Esophagus squamous epithelium (tissue), 5 donors: ENCODE measurements at places on chromosomes 2 and 18.

DNA sequence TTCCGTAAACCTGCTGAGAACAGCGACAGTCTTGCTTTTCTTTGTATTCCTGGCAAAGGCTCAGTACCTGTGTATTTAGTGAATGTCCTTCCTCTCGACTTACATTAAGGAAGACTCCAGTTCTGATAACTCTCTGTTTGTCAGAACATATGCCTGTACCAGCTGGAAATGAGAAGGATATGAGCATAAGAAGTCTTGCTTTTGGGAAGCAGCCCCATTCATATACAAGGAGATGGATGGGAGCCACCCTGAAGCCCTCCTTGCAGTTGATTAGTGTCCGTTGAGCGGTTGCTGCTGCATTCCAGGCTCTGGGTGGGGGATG, 59.8 kb downstream of the SH3BP4 start:
- H3K27ac ChIP-seq = no peak overlapping the region
- H3K4me3 ChIP-seq = no peak overlapping the region
- H3K36me3 ChIP-seq = no peaks in the 10 kb centered on the region
- H3K27me3 ChIP-seq = no peaks in the 10 kb centered on the region
- peaks cover 30% of the 10 kb centered on the region for H3K4me1 ChIP-seq
- no peak for DNase-seq

GRCh38 chr2:151113318-151113717, 148.3 kb downstream of the RBM43 start:
- H3K4me1 ChIP-seq = no peaks in the 10 kb centered on the region
- no peak overlapping the region for H3K4me3 ChIP-seq
- no peaks in the 10 kb centered on the region for H3K27me3 ChIP-seq
- no peaks in the 10 kb centered on the region for H3K36me3 ChIP-seq
- DNase-seq = no peak
- H3K27ac ChIP-seq = no peak overlapping the region

DNA sequence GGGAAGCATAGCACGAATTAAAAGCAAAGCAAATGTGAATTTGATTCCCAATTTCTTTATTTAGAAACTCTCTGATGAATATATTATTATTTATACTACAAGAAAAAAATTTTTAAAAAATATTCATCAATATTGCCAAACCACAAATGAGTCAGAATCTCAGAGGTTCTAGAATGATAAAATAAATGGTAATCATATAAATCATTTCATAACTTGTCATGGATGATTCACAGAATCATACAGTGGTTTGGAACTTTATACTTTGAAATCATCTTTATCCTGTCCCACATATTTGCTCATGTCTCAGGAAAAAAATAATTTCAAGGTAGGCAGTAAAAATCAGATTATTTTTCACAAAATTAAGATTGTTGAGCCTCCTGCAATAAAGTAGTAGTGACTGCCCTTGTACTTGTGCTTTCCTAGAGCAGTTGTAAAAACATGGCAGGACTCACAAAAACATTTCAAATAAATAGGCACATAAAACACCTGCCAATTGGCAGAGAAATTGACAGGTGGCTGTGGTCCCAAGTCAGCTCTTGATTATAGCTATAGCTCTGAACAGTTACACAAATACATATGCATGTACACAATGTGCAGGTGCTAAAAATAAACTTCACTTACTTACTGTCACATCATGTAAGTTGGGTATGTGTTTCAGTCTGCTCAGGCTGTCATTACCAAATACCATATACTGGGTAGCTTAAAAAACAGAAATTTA, 273.9 kb upstream of the SESTD1 start:
- no peaks in the 10 kb centered on the region for H3K4me1 ChIP-seq
- H3K36me3 ChIP-seq = no peaks in the 10 kb centered on the region
- no peak overlapping the region for H3K27ac ChIP-seq
- no peak overlapping the region for H3K4me3 ChIP-seq
- DNase-seq = no peak

DNA sequence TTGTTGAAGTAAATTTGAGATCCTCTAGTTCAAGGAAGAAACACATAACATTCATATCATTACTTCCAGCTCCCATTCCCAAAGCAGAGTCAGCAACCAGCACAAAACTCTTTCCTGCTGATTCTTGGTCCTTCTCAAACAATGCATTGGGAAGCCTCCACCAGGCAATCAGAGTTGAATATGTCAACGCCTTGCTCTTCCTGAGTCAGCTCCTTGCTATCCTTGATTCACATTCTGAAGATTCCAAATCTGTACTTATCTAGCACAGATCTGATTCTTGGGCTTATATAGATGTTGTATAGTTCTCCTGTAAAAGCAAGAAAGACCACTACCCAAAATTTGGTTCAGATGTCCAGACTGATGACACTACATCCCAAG, 29.6 kb downstream of the CFAP210 start:
- DNase-seq = no peak
- H3K4me3 ChIP-seq = no peak overlapping the region
- H3K36me3 ChIP-seq = no peaks in the 10 kb centered on the region
- no peaks in the 10 kb centered on the region for H3K4me1 ChIP-seq
- H3K27ac ChIP-seq = no peak overlapping the region

- no peak overlapping the region for H3K27ac ChIP-seq
- H3K4me1 ChIP-seq = no peaks in the 10 kb centered on the region
- H3K36me3 ChIP-seq = no peaks in the 10 kb centered on the region
- no peaks in the 10 kb centered on the region for H3K27me3 ChIP-seq
Measured at GRCh38 chr2:236254001-236254400, 10.2 kb downstream of the ASB18 start.

DNA sequence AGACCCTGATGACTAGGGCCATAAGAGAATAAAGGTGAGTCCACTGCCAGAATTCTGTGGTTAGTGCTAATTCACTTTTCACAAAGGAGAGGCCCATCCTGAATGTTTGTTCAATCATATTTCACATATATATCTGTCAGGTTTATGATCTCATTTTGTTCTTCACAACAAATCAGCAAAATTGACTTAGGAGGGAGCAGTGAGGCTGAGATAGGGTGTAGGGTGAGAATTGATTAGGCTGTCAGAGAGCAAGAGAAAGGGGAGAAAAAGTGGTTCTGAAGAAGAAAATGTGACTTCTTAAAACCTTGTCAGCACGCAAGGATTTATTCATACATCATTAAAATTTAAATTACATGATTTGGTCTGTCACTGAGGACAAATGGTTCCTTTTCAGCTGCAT, 117.7 kb downstream of the FHOD3 start:
- no peak for DNase-seq
- H3K4me1 ChIP-seq = no peaks in the 10 kb centered on the region

DNA sequence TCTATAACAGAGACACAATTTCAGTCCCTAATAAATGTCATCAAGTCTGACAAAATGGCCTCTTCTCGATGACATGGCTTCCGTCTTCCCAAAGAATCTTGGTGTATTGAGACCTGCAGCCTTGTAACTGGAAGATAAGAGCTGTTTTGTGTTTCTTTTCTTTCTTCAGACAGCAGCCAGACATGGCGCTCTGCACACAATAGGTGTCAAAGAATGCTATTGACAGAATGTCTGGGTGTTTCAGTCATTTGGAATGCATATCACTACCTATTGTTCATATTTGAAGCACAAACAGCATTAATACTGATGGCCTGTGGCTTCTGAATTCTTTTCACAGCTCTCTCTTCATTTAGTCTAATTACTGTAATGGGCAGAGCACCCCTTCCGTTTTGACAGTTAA, 344.8 kb downstream of the RPRM start:
- no peaks in the 10 kb centered on the region for H3K36me3 ChIP-seq
- no peak overlapping the region for H3K27ac ChIP-seq
- H3K4me3 ChIP-seq = no peak overlapping the region
- no peak for DNase-seq
- H3K27me3 ChIP-seq = no peaks in the 10 kb centered on the region
- H3K4me1 ChIP-seq = no peaks in the 10 kb centered on the region

GRCh38 chr2:174085781-174086180, 120.6 kb upstream of the SP3 start:
- H3K4me1 ChIP-seq = no peaks in the 10 kb centered on the region
- H3K4me3 ChIP-seq = no peak overlapping the region
- H3K36me3 ChIP-seq = no peaks in the 10 kb centered on the region
- H3K27ac ChIP-seq = no peak overlapping the region
- no peaks in the 10 kb centered on the region for H3K27me3 ChIP-seq

DNA sequence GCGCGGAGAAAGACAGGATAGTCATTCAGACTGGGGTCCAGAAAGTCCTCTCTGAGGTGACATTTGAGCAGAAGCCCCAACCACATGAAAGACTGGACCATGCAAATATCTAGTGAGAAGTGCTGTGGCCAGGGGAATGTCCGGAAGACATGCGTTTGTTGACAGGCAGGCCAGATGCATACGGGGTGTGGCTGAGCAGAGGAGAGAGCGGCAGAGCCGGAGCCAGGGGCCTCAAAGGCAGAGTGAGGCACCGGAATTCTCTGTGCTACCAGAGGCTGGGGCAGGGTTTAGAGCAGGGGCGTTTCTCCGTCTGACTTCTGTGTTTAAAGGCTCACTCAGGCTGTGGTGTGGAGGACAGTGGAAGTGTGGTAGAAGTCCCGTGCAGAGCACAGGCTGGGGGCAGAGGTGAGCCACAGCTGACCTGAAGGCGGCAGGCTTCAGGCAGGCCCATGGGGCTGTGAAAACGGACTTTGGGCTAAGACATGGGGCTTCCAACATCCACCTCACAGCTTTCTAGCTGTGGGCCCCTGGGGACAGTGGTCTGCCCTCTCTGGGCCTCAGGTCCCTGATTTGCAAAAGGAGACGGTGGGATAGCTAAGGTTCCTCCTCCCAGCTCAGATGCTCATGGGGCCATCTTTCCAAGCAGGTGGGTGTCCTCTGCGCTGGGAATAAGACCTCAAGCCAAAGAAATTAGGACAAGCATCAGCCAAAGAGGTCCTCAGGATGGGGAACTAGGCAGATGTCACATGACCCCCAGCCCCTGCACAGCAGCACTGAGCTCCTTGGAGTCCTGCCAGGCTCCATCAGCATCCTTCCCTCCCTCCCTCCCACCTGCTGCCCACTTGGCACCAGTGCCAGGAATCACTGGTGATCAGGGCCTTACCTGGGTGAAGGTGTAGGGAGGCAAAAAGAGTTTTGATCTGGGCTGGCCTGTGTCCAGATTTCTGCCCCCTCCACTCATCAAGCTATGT, 11.2 kb downstream of the RUFY4 start:
- no peak for DNase-seq
- no peak overlapping the region for H3K4me3 ChIP-seq
- no peaks in the 10 kb centered on the region for H3K4me1 ChIP-seq

GRCh38 chr2:43950383-43951008, 45.3 kb downstream of the LRPPRC start:
- H3K36me3 ChIP-seq = peaks cover 12% of the 10 kb centered on the region
- H3K4me3 ChIP-seq = no peak overlapping the region
- H3K27me3 ChIP-seq = no peaks in the 10 kb centered on the region
- DNase-seq = no peak
- H3K4me1 ChIP-seq = no peaks in the 10 kb centered on the region

GRCh38 chr2:203328760-203329540, 756 bp downstream of the ABI2 start:
- no peaks in the 10 kb centered on the region for H3K27me3 ChIP-seq
- H3K36me3 ChIP-seq = no peaks in the 10 kb centered on the region
- no peak for DNase-seq
- H3K4me1 ChIP-seq = peaks cover 27% of the 10 kb centered on the region

DNA sequence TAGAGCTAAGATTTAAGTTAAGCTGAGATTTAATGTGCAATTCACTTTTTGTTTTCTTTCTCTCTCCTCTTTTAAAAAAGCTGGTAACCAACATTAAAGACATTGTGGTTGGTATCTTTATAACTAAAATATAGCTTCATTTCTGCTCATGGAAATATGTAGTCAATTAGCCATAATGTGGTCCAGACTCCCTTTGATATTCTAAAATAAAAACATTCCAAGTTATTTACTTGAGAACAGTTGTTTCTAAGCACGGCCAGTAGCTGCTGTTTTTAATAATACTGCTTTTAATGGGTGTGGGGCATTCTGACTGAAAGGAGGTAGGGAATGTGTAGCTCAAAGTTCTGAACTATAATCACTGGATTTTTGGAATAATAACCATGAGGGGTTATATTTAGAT, 183.3 kb upstream of the FBXO11 start:
- DNase-seq = no peak
- H3K27me3 ChIP-seq = no peaks in the 10 kb centered on the region
- H3K36me3 ChIP-seq = no peaks in the 10 kb centered on the region
- no peaks in the 10 kb centered on the region for H3K4me1 ChIP-seq
- no peak overlapping the region for H3K4me3 ChIP-seq

DNA sequence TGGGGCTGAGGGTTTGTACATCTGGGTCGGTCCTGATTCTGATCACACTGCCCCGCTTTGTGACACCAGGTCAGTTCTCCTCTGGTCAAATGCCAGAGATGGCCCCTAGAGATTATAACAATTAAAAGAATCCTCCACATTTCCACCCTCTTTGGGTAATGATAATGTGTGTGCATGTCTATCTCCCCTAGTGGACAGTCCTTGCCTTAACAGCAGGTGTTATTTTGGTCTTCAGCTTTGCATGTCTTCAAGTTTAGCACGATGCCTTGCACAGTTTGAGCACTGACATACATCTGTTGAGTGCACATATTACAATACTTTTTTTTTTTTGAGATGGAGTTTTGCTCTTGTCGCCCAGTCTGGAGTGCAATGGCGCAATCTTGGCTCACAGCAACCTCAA, 25.7 kb upstream of the COX7A2L start:
- H3K36me3 ChIP-seq = no peaks in the 10 kb centered on the region
- DNase-seq = no peak
- H3K27me3 ChIP-seq = no peaks in the 10 kb centered on the region
- H3K27ac ChIP-seq = no peak overlapping the region

DNA sequence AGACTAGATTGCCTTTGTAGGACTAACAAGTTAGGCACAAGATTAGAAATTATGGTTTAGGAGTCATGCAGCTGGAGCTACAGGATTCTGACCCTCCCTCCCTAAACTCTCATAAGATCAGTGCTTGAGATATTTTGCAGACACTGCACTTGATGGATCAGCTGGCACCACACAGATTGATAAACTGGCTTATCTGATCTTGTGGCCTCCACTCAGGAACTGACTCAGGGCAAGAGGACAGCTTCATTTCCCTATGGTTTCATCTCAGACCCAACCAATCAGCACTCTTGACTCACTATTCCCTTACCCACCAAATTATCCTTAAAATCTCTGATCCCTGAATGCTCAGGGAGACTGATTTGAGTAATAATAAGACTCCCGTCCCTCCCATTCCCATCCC, 152.3 kb downstream of the DIS3L2 start:
- H3K27ac ChIP-seq = no peak overlapping the region
- no peaks in the 10 kb centered on the region for H3K27me3 ChIP-seq
- DNase-seq = no peak

DNA sequence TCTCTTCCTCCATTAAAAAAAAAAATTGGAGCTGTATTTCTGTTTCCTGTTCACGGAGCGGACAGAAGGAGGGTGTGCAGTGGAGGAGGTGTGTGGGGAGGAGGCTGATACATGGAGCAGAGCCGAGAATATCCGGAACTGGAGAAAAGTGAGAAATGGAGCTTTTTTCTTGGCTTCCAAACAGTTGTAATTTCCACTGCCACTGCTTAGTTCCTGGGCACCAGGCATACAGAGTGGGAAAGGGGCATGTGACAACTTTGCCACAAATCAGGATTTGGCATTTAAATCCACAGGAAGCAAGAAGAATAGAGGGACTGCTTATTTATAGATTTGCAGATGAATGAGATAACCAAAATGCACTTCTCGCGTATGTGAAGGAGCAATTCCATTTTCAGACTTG, 71.2 kb downstream of the BCL11A start:
- H3K27ac ChIP-seq = no peak overlapping the region
- no peaks in the 10 kb centered on the region for H3K36me3 ChIP-seq
- peaks cover 12% of the 10 kb centered on the region for H3K4me1 ChIP-seq
- DNase-seq = no peak

GRCh38 chr2:217837530-217837929, 165.3 kb downstream of the TNS1 start:
- H3K36me3 ChIP-seq = no peaks in the 10 kb centered on the region
- DNase-seq = no peak
- H3K4me3 ChIP-seq = no peak overlapping the region
- no peaks in the 10 kb centered on the region for H3K27me3 ChIP-seq
